ENCODE measurements at places on chromosomes 16 and 17.
A peak's percentile ranks its signal among the peaks of the same experiment; 100 is the strongest.

- no peak for DNase-seq
Observed at GRCh38 chr17:31693433-31694220, 165.4 kb downstream of the COPRS start.

DNA sequence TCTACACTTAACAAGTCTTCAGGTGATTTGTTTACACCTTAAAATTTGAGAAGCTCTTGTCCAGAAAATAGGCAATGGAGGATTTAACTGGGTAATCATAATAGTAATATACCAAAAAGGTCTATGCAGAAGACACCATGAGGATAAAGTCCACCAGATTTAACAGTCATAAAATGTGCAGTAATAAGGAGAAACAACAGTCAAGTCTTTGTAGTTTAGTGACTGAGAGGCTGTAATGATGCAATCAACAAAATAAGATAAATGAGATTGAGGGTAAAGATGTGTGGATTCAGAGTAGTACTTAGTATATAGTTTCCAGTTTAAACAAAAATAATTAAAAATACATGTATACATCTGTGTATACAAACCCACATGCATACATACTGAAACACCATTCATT, 91.2 kb downstream of the STXBP4 start:
- no peak for DNase-seq

DNA sequence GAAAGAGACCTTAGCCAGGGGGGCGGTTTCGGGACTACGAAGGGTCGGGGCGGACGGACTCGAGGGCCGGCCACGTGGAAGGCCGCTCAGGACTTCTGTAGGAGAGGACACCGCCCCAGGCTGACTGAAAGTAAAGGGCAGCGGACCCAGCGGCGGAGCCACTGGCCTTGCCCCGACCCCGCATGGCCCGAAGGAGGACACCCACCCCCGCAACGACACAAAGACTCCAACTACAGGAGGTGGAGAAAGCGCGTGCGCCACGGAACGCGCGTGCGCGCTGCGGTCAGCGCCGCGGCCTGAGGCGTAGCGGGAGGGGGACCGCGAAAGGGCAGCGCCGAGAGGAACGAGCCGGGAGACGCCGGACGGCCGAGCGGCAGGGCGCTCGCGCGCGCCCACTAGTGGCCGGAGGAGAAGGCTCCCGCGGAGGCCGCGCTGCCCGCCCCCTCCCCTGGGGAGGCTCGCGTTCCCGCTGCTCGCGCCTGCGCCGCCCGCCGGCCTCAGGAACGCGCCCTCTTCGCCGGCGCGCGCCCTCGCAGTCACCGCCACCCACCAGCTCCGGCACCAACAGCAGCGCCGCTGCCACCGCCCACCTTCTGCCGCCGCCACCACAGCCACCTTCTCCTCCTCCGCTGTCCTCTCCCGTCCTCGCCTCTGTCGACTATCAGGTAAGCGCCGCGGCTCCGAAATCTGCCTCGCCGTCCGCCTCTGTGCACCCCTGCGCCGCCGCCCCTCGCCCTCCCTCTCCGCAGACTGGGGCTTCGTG, at the start of gene MAPT:
Gene MAPT, plus strand, starts transcription at position 533 of the 763 bp plus-strand sequence. CDS start 67,784 bp downstream, outside the sequence.
- DNase-seq: peak; percentile 74

GRCh38 chr17:8053600-8053999, 14.7 kb downstream of the ALOX15B start:
- no peak for DNase-seq

GRCh38 chr17:67891481-67892119, 66.3 kb downstream of the BPTF start:
- DNase-seq: peak; percentile 53

- no peak for DNase-seq
Observed at GRCh38 chr17:48901241-48901640, 7.0 kb upstream of the UBE2Z start.

DNA sequence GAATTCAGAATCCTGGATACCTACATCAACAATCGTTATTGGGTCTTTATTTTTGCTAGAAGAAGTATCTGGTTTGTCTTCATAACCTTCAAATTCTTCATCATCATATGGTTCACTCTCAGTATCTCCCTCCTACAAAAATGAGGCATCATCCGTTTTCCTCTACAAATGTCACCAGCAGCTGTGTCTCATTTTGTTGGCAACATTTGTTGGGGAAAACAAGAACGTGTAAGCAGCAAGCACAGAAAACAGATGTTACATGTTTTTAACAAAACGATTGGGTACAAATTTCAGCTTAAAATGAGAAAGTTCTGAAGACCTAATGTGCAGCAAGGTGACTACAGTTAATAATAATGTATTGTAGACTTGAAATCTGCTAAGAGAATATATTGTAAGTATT, 8.7 kb downstream of the CCDC47 start:
- DNase-seq: no peak

DNA sequence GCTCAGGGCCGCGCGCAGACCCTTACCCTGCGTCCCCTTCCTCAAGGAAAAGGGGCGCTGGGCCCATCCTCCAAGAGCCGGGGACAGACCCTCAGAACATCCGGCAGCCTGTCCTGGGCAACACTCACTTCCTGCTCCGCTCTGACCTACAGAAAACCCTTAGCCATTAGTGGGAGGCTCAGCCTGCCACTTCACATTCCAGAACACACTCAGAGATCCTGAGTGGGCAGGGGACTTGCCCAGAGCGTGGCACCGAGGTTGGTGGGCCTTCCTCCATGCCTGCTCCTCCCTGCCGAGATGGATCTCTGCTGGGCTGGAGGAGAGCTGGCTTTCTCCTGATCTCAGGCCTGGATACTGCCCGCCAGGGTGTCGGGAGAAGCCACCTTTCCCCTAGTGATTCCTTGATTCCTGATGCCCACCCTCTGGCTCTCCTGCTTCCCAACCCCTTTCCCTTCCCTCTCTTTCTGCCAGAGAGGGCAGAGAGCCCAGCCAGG, 1.5 kb downstream of the SCARF1 start:
- DNase-seq: no peak

GRCh38 chr17:53633856-53634255, 188.9 kb upstream of the KIF2B start:
- no peak for DNase-seq

DNA sequence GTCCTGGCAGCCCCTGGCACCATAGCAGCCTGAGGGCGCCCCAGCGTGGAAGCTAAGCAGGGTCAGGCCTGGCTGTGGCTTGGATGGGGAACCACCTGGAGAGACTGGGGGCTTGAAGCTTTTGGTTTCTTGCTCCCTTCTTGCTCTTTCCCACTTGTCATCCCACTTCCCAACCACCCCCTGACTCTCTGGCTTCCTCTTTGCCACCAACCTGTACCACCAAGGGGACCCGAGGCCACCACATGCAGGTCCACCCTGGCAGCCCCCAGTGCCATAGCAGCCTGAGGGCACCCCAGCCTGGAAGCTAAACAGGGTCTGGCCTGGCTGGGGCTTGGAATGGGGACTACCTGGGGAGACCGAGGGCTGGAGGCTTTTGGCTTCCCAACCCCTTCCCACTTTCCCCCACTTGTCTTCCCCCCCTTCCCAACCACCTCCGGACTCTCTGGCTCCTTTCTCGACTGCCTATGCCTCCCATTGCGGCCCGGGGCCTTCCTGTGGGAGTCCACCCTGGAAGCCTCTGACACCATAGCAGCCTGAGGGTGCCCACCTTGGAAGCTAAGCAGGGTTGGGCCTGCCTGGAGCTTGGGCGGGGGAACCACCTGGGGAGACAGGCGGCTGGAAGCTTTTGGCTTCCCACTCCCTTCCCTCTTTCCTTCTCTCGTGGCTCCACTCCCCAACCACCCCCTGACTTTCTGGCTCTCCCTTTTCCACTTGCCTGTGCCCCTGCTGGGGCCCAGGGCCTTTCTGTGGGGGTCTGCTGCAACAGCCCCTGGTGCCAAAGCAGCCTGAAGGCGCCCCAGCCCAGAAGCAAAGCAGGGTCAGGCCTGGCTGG, 2294.4 kb downstream of the TP53TG3F start:
- no peak for DNase-seq

DNA sequence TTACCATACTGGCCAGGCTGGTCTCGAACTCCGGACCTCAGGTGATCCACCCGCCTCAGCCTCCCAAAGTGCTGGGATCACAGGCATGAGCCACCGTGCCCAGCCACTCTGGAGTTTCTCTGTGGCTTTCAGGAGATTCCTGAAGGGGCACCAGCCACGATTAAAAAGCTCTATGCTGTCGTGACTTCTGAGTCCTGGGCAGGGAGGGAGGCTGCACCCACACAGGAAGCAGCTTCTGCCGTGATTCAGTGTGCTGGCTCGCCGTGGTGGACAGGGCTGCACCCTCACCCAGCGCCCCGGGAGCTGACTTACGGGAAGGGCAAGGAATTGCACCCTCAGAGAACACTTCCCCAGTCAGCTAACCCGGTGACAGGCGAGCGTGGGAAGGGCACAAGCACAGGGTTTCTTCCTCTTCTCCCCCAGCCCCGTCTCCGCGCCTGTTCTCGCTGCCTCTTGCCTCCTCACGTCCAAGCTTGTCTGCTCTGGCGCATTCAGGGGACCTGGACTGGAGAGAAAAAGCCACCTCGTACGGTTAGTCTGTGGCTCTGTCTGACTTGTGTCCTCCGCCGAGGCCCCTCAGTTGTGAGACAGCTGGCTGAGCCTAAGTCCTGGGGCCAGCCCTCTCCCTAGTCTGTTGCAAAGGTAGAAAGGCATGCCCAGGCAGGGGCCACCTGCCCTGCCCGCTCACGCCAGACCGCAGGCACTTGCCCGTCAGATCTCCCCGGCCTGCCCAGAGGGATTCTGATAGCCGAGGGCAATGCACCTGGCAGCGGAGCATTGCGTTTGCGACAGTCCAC, 145.0 kb downstream of the SEC14L1 start:
- DNase-seq: peak; percentile 57

- DNase-seq: peak; percentile 72
Observed at GRCh38 chr16:89395150-89396142, 94.9 kb downstream of the ANKRD11 start.

DNA sequence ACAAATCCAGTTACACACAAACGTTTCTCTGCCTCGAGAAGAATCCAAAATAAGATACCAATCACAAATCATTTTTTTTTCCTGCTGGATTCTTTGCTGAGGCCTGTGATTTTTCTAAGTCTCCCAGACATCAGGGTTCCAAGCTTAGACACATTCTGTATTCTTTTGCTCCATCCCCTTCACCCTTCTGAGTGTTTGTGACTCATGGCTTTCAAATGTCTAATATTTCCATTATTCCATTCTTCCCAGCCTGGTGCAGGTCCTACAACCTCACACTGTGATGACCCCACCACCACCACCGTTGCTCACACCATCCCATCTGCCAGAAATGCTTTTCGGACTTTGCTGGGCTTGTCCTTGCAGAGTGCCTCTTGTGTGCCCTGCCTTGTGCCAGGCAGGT, 480.1 kb downstream of the SOX9 start:
- DNase-seq: no peak

DNA sequence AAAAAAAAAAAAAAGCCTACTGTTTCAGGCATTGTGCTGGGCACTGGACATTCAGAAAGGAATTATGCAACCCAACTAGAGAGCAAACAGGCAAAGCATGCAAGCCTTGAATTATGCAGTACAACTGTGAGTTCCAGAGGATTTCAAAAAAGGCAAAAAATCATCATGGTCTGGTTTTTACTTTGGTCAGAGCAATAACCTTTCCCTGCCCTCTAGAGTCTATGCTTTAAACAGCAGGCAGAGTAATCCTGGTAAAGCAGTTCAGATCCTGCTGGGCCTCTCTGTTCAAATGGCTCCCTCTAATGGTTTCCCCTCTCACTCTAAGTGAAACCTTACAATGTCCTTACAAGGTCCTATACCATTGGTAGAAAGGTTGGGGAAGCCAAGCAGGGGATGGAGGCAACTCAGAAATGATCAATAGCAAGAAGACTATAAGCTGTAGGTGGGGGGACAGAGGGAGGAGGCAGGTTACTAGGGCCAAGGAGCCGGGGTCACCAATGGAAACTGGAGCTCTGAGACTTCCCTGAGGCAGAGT, 4.6 kb upstream of the TAF15 start:
- DNase-seq: peak; percentile 61

DNA sequence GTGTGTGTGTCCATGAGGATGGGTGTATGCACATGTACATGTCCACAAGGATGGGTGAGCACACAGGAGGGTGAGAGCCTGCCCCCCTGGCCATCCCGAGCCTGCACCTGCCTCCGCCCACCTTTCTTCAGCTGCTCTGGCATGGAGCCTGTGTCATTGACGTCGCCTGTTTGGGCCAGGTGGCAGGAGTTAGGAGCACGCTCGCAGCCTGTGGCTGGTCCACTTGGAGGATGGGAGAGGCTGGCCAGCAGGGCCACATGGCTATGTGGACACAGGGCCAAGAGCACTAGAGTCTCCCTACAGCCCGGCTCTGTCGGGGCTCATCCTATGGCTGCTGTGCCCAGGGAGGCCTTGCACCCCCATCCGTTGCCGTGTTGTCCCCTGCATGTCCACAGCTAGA, 21.4 kb downstream of the BAHCC1 start:
- DNase-seq: no peak

- no peak for DNase-seq
Observed at GRCh38 chr17:35368081-35368830, 5.2 kb downstream of the SLFN11 start.

Data from HS-5 (cell line).